T-helper 22 cell (primary cell): ENCODE measurements at places on chromosomes 7 and 10.

- no peak for DNase-seq
Observed at GRCh38 chr10:11381023-11381422, 230.4 kb downstream of the USP6NL start.

GRCh38 chr10:44581996-44582395 lies 197.1 kb upstream of the CXCL12 start:
- no peak for DNase-seq

DNA sequence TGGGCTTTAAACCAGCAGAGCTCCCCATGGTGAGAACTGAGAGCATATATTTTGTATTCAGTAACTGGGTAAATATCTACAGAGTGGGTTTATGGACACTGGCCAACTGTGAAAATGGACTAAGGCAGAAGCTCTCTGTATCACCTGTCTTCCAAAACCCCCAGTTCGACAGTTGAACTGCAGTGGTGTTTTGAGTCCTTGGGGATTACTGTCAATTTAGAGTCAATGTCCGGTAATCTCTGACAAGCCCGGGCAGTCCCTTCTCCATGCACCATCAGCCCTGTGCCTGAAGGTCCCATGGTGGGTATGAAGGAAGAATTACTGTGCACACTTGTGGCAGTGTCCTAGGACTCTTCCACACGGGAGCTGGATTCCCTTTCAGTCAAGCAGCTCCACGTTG lies 235.0 kb downstream of the CCSER2 start:
- DNase-seq = no peak

DNA sequence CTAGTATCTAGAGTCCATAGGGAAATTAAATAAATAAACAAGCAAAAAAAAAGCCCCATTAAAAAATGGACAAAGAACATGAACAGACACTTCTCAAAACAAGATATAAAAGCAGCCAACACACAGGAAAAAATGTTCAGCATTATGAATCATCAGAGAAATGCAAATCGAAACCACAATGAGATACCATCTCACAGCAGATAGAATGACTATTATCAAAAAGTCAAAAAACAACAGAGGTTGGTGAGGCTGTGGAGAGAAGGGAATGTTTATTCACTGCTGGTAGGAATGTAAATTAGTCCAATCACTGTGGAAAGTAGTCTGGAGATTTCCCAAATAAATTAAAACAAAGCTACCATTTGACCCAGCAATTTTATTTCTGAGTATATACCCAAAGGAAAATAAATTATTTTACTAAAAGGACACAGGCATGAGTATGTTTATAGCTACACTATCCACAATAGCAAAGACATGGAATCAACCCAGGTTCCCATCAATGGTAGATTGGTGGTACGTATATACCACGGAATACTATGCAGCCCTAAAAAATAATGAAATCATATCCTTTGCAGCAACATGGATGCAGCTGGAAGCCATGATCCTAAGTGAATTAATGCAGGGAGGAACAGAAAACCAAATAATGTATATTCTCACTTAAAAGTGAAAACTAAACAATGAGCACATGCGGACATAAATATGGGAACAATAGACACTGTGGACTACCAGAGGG lies 366.5 kb upstream of the SEMA3C start:
- DNase-seq = no peak

GRCh38 chr10:96719850-96720421 lies 378 bp downstream of the PIK3AP1 start:
- no peak for DNase-seq

DNA sequence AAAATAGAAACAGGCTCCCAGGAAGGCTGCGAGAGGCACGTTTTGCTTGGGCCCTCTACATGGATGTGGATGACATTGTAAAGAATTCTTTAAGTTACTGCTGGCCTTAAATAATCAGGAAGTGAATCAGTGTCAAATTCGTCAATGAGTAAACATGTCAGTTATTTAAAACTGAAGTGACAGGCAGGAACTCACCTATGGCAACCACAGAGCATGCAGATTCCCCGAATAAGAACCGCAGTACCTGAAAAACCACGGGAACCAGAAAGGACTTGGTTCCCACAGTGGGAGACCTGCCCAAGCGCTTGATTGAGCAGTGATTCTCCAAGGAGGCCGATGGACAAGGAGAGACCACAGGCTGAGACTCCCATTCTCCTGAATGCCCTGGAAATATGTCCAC lies 351.2 kb upstream of the AKR1E2 start:
- DNase-seq = no peak

DNA sequence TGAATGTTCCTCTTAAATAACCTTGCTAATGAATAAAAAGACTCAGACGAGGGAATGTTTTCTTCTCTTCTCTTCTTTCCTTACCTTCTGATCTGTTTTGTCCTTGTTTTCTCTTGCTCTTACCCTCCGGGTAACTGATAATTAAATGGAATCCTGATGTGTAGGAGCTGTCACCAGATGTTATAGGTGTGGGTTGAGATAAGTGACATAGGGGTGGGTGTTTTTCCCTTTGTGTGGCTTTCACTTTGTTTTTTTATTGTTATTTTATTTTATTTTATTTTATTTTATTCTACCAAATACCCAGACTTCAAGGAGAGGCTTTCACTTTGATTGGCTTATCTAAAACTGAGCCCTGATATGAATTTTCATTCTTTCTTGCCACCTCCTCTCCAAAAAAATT lies 25.5 kb downstream of the ANLN start:
- no peak for DNase-seq

DNA sequence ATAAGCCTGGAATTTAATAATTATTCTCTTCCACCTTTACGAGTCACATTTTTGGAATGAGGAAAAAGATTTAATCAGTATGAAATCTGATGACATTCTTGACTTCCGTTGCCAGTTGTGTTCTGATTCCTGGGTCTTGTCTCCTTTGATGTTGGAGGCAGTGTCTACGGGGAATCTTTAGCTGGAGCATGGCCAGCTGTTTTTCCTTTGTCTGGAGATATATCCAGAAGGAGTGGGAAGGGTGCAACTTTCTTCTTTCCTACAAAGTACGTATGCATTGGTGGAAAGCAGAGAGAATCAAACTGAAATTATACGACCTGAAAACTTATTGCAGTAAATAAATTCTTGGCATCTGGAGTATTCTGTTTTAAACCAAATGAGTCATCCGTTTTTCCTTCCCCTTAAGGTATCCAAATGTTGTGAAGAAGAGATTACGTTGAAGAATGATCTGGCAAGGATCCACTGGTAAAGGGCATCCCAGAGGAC lies 6.9 kb upstream of the GNG11 start:
- no peak for DNase-seq

DNA sequence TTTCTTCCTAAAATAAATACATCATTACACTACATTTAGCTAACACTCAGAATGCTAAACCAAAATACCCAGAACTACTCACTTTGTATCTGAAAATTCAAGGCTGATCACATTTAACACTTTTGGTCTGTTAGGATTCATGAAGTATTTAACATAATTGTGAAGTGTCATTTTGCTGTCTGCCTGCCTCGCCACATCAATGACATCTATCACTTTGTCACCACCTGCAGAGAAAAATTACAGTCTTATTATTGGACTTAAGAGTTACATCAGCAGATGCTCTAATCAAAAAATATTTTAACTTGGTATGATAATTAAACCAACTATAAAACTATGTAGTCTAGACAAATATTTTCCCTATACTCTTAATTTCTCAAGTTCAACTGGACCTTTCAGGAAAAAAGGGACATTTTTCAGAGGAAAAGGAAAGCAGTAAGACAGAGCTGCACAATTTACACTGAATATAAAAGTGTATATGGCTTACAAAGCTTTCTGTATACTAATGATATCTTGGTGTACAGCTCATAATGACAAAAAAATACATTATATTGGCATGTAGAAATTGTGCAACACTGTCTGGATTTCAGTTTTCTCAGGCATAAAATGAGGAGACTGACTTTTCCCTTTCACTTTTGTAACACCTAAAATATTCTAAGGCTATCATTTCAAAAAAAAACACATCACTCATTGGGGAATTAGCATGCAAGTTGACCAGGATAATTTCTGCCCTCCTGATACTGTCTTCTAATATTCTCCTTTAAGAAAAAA lies 49.2 kb downstream of the KDM7A start:
- DNase-seq = no peak

DNA sequence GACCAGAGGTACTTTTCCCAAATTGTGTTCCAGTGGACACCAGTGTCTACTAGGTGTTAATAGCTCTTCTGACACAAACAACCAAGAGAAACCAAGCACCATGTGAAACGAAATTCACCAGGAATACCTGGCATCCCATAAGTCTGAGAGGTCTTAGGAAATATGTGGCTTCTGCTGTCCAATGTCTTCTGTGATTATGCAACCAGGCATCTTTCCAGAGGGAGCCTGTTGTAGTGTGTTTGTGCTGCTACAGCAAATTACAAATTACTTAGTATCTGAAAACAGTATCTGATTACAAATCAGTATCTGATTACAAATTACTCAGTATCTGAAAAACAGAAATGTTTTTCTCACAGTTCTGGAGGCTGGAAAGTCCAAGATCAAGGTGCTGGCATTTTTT lies 133.6 kb upstream of the NPVF start:
- no peak for DNase-seq
